AG10803 (cell line): ENCODE measurements at places on chromosomes 3 and 15.

DNA sequence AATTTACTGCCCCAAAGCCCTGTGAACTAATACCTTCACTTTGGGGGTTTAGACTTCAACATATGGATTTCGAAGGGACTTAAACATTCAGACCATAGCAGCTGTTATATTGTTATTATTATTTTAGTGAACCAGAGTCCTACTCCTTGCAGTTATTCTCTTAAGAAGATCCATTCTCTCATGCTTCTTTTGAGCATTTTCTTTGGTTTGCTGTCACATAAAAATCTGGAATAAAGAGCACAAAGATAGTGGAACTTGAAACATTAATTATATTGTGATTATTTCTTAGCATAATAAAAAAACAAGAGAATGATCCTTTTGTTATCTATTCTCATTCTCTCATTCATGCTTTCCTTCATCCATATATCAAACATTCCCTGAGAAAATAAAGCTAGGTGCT, 166.4 kb upstream of the GBE1 start:
- no peak for DNase-seq

- no peak for DNase-seq
These were observed 6.6 kb downstream of the TM4SF4 start for GRCh38 chr3:149481056-149481455.

GRCh38 chr3:149830902-149831301, 17.9 kb downstream of the RNF13 start:
- DNase-seq, result no peak

DNA sequence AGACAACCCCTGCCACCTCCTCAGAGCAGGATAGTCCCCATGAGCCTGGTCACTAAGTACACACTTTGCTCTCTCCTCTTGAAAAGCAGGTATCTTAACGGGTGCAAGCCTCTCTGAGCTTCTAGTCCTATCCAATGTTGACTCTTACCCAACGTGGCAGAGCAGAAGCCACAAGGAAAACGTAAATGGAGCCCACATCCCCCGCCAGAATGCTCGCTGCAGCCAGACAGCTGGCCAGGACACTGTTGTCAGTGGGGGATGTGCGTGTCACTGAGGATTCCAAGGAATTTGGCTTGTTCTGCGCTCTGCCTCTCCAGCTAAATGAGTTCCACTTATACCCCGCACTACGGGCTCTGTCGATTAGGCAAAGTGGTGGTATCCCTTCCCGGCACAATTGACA, 67.8 kb upstream of the IGF1R start:
- DNase-seq, result peak; percentile 38

DNA sequence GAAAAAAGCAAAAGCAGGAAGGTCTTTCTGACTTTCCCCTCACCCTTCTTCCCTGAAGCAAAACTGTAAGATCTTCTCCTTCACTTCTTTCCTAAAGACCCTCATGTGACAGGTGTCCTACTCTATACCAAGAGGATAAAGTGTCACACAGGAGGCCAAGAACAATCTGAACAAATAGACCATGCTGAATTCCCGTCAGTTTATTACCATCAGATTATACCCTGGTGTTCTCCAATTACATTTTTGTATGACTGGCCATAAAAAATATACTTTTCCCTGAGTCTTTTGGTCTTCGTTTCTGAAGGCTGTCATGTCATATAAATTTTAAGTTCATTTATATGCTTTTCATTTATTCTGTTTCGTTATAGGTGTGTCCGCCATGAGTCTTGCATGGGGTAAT, 371.4 kb upstream of the CNTN4 start:
- no peak for DNase-seq

DNA sequence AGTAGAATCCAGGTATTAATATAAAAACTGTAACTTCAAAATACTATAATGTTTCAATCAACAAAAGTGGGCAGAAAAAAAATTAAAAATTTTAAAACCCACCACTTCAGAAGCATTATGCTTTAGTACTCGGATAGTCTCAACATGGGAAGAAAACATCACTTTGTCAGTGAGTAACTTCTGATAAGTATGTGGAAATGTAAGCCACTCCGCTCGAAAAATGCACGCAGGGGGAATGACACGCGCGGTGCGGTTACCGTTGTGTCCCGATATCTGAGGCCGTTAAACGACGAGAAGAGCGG, 656 bp downstream of the NGLY1 start:
- DNase-seq, result no peak

GRCh38 chr3:191236646-191237045, 37.6 kb downstream of the OSTN start:
- DNase-seq, result peak; percentile 65

GRCh38 chr3:33132019-33132360, 18.2 kb downstream of the CRTAP start:
- DNase-seq, result no peak

GRCh38 chr3:129061023-129061887, 676 bp downstream of the GP9 start:
- no peak for DNase-seq

GRCh38 chr15:36917411-36918267, 182.7 kb downstream of the MEIS2 start:
- DNase-seq, result no peak

- DNase-seq, result peak; percentile 40
These were observed 656 bp downstream of the CD47 start for GRCh38 chr3:108090049-108090700.

DNA sequence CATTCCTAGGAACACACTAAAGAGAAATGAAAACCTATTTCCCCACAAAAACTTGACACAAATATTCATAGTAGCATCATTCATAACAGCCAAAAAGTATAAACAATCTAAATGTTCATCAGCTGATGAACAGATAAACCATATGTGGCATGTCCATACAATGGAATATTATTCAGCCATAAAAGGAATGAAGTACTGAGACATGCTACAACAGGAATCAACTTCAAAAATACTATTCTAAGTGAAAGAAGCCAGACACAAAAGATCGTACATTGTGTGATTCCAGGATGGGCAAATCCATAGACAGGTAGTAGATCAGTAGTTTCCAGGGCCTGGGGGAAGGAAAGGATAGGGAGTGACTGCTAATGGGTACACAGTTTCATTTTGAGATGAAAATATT, 118.0 kb downstream of the GSK3B start:
- no peak for DNase-seq

GRCh38 chr3:117734496-117734895, 1024.9 kb downstream of the TUSC7 start:
- peak; percentile 32 for DNase-seq

DNA sequence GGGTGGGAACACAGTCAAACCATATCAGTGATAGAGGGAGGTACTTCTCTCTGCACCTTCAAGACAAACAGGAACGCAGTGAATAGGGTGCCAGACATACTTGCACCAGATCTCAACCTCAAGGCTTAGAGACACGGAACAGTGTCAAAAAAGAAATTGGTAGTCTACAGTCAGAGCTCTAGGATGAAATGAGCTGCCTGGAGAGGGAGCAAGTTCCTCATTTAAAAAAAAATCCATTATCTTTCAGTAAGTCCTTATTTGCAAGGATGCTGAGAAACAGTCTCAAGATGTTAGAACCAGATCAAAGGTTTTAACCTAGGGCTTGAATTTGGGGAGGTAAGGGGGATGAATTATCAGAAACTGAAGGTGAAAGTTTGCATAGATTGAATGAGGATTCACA, 20.2 kb upstream of the LMCD1 start:
- DNase-seq, result peak; percentile 31

- peak; percentile 16 for DNase-seq
These were observed 189.1 kb downstream of the ANXA2 start for GRCh38 chr15:60208709-60209108.

DNA sequence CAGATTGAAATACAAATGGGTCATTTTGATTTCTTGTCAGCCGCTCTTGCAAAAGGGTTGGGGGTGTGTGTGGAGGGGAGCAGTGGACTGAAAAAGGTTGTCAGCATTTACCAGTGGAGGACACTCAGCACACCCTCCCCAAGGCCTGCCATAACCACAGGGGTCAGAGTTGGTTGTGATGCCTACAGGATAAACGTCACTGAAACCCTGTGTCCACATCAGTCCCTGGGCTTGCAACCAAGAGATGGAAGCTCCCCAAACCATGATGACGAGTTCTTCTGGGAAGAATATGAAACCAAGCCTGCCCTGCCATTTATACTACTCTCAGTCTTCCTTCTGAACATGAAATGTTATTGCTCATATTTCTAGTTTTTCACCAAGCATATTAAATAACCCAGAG, 54.0 kb upstream of the UMPS start:
- DNase-seq, result peak; percentile 66

DNA sequence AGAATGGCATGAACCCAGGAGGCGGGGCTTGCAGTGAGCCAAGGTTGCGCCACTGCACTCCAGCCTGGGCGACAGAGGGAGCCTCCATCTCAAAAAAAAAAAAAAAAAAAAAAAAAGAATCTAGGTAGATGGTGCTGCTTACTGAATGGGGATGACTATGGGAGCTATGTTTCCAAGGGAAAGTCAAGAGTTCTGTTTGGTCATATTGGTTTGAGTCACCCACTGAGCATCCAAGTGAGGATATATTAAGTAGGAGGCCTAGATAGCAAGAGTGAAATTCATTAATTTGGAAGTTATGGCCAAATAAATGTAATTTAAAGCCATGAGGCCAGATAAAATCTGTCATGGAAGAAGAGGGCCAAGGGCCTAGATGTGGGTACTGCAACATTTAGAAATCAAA, 9.0 kb upstream of the UACA start:
- DNase-seq, result no peak

DNA sequence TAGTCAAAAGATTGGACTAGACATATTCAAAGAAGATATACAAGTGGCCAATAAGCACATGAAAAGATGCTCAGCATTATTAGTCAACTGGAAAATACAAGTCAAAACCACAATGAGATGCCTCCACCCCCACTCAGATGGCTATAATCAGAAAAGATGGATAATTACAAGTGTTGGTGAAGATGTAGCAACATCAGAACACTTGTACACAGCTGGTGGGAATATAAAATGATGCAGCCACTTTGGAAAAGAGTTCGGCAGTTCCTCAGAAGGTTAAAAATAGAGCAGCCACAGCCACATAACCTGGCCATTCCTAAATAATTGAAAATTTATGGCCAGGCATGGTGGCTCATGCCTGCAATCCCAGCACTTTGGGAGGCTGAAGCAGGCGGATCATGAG, 38.4 kb downstream of the HEG1 start:
- peak; percentile 54 for DNase-seq

DNA sequence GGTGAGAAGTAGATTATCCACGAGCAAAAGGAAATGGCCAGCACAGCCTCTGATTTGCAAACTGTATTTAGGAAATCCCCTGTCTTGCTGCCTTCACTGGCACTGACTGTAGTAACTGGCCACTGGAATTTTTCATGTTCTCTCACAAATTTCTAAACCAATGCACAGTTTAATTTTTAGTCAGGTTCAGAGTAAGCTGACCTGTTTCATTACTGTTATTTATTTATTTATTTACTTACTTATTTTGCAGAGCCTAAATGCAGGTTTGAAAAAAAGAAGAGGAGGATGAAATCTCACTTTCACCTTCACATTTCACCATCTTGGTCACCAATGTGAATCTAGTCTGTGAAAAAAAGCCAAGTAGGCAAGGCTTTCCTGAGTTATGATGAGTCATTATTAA, 291.0 kb downstream of the PLOD2 start:
- DNase-seq, result no peak

DNA sequence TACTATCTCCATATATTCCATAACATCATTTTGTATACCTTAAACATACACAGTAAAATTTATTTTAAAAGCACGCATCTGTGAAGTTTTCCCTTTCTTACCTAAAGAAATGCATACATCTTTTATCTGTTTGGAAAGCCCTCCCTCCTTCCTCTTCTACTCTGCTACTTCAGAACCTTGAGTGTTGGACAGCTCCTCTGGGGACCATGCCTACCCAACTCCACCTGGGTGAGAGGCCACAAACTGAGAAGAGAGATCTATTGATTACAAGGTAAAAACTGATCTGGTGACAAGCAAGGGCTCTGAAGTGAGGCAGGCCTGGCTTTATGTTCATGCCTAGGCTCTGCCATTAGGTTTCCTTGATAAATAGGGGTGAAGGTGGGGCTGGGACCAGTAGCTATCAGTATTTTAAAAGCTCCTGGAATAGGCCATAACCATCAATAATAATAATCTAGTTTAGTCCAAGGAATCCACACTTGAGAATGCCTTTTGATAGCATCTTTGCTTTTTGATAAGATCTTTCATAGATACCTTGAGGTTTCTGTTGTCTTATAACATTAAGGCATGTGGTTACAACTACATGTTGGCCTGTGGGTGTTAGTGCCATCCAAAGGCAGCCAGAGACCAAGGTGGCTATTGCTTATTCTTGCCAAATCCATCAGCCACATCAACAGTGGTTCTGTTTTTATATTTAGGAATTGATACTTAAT, 148.8 kb downstream of the KCNMB2 start:
- DNase-seq, result no peak

DNA sequence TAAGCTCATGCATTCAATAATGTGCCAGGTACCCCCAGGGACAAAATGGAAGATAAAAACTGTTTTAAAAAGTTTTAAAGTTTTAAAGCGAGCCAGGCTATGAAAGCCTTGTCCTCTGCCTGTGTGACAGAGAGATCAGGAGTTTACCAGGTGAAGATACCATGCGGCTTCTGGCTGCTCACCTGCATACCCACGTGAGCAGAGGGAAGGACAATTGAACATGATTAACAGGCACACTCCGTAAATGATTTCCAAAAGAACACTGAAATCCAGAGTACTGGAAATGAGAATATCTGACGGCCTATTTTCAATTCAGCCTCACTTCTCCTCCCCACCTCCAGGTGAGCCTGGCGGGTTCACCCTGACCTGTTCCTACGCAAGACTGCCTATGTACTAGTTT, 42.1 kb downstream of the CCDC191 start:
- no peak for DNase-seq

GRCh38 chr15:94412979-94413746, 181.8 kb downstream of the MCTP2 start:
- DNase-seq, result peak; percentile 16

DNA sequence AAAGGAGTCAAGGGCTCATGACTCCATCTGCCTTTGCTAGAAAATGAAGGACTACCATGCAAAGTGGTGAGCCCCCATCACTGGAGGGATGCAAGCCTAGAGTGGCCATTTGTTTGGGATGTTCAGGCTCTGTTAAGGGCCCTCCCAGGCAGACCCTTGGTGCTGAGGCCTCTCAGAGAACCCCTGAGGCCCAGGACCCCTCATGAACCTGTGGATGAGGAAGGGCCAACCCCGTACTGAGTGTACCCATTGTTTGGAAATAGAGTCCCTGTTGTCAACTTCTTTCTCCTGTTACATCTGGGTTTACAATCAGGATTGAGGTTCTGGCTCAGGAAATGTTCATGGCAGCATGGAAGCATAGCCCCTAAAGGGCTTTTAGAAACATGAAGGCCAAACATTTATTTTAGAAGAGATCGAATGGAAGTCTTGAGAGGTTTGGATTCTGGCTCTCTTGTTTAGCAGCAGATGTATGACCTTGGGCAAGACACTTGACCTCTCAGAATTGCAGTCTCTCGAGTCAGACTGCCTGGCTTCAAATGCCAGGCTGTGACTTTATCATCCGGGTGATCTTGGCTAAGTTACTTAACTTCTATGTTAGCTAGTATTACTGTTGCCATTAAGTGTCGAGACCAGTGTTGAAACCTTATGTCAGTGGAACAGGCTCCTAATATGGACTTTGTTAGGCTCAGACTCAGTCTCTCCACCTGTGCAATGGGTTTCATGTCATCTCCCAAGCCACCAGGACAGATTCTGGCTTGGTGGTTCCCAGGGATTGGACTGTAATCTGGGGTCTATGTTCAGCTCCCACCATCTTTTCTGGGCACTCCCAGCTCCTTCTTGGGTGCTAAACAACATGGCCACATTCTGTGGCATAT, 12.4 kb downstream of the ITGA11 start:
- peak; percentile 59 for DNase-seq

- no peak for DNase-seq
These were observed 29.7 kb downstream of the HDC start for GRCh38 chr15:50235794-50236193.
